ENCODE measurements at places on chromosomes 12 and 14.
A peak's percentile ranks its signal among the peaks of the same experiment; 100 is the strongest.

GRCh38 chr14:90647473-90648005 lies 168.7 kb downstream of the TTC7B start:
- no peak for DNase-seq

- DNase-seq: no peak
Observed at GRCh38 chr12:90061809-90062208, 353.2 kb upstream of the ATP2B1 start.

GRCh38 chr12:10088955-10089900 lies 9.6 kb downstream of the CLEC1A start:
- no peak for DNase-seq

- DNase-seq: peak; percentile 21
Observed at GRCh38 chr12:120713861-120714482, 3.7 kb downstream of the UNC119B start.

Data from AG04449 (cell line).